ENCODE measurements at places on chromosomes 3 and 15. TPM values are rescaled to one million over a fixed set of nuclear protein-coding genes. Genes with fewer than 3 reads are reported as not detected.

ENTPD3 gene
- 3.0 TPM for total RNA-seq

DNA sequence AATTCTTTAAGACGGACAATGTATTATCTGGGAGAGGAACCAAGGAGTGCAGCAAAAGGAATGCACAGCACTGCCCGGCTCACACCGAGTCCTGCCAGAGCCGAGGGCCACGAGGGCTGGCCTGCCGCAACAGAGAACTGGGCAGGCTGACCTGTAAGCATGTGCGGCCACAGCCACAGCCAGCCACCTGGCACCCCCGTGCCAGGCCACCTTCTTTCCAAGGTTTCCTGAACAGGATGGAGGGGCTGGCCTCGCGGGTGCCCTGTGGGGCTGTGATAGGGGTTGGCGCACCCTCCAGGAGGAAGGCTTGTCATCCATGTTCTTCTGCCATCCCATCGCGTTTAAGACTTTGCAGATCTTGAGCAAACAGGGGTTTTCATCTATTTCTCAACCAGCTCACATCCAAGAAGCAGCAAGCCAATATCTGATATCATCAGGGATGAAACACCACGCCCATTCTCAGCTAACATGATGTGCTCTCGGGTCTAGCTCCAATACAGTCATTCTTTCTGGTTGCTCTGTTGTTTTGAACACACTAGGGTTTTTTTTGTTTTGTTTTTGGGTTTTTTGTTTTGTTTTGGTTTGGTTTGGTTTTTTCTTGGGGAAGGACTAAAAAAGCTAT, 10.2 kb downstream of the CA12 start:
- no peak for DNase-seq

GRCh38 chr15:67193223-67193990, 61.1 kb downstream of the AAGAB start:
- no peak for DNase-seq

DNA sequence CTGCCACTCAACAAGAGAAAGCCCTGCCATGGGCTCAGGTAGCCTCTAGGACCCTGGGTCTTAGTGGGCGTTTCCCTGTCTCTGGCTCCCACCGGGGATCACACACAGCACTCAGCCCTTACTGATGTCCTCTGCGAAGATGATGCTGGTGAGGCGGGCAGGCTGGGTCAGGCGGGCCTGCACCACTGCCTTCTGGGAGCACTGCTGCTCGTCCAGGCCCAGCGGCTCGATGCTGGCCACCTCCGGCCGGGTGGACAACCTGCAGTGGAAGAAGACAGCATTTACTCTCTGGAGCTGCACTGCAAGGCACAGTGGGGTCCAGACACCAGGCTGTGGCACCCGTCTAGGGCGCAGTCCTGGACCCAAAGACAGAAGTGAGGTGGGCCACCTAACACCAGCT, 20.5 kb downstream of the NUP210 start:
- DNase-seq = no peak

DNA sequence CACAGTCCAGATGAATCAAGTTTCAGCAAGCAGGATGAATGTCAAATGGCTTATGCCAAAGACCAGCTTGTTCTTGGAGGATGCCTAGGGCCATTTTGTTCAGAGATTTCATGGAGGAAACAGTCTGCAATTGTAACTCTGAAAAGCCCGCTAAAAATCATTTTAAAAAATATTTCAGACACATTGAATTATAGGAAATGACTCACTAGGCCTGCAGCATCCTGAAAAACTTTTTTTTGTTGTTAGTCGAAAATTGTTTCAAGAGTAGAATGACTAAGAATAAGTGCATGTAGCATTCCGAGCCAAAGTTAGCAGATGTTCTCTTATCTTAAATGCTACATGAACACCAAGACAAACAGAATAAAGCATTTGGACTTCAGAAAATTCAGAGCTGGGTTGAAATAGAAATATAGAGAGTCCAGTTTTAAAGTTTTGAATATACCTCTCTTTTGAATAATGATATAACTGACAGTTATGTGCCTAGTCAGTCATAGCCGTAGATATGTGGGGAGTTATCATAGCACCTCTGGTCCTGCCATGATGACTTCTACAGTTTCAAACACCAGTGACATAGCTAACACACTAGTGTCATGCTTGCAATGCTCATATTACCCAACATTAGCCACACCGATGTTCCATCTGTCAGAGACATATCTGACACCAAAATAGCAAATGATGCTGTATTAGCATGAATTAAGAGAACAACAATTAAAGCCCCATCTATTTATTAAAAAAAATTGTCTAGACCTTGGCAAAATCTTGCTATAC, 1462.8 kb upstream of the GBE1 start:
- no peak for DNase-seq

DNA sequence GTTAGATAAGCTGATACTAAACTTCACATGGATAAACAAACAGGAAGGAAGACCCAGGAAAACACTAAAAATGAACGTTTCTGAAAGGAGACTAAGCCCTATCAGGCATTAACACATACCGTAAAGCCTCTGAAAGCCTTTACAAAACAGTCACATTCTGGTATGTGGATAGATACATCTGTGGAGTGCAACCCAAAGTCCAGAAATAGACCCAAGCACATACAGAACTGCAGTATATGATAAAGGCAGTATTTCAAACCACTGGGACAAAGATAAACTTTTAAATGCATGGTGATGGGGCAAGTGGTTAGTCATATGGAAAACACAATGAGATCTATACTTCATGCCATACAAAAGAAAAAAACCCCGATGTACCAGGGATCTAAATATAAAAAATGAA, 26.0 kb downstream of the DCBLD2 start:
- DNase-seq = no peak

GRCh38 chr3:23837691-23838090, 31.9 kb downstream of the UBE2E1 start:
- DNase-seq = no peak

- no peak for DNase-seq
Measured at GRCh38 chr3:157290766-157291165, 130.8 kb upstream of the CCNL1 start.

HRH1 gene
- total RNA-seq = 9.1 TPM

GRCh38 chr15:87572381-87572910, 684.1 kb downstream of the NTRK3 start:
- no peak for DNase-seq
